Cardiac septum (tissue), 1 donor: ENCODE measurements at places on chromosomes 4 and X. TPM values are rescaled to one million over a fixed set of nuclear protein-coding genes. Genes with fewer than 3 reads are reported as not detected.

GRCh38 chr4:55866973-55867574, 13.6 kb downstream of the EXOC1 start:
- DNase-seq, result no peak

DNA sequence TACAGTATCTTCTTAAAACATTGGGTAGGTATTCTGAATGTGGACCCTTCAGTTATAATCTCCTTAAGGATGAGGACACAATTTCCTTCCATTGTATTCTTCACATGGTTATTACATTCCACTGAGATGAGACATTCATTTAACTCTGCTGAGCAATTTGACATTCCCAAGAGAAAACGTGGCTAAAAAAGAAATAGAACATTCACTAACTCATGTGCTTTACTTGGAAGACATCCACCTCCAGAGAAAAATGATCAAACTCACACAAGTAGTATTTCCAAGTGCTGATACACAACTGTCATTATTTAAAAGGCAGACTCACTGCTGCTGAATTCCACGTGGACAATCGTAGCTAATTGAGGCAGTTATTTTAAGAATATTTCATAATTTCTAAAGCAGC, 227.9 kb upstream of the ANKRD50 start:
- no peak for DNase-seq

GRCh38 chr4:120704538-120704937, 218.0 kb downstream of the PRDM5 start:
- no peak for DNase-seq

DNA sequence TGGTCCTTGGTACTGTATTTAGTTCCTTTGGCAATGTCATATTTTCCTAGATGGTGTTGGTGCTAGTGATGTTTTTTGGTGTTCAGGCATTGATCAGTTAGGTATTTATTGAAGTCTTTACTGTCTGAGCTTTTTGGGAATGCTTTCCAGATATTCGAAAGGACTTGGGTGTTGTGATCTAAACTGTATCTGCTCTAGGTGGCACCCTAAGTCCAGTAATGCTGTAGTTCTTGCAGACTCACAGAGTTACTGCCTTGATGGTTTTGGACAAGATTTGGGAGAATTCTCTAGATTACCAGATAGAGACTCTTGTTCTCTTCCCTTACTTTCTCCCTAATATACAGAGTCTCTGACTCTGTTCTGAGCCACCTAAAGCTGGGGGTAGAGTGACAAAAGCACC, 513.6 kb upstream of the PITX2 start:
- DNase-seq, result no peak

DNA sequence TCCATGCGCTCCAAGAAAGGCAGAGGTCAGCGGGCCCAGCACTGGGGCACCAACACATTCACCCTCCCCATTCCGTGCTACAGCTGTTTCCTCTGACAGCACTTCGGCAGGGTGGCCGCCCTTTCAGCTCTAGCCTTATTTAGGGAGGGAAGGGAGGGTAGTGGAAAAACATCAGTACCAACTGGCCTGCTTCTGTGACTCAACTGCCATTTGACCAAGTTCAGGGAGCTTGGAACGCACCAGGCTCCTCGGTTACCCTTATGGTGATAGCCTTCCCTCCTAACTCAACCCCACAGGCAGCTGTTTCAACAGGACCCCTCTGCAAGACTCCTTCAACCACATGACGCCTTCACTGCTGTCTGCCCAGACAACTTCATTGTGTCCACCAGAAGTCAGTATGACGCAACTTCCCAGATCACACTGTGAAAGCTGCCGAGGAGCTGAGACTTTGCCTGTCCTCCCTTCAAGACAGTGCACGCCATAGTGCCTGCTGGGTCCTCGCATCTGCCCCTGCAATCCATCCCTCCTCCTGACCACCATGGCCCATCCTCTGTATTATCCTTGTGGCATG, 132.2 kb downstream of the AFAP1 start:
- peak; percentile 76 for DNase-seq

DNA sequence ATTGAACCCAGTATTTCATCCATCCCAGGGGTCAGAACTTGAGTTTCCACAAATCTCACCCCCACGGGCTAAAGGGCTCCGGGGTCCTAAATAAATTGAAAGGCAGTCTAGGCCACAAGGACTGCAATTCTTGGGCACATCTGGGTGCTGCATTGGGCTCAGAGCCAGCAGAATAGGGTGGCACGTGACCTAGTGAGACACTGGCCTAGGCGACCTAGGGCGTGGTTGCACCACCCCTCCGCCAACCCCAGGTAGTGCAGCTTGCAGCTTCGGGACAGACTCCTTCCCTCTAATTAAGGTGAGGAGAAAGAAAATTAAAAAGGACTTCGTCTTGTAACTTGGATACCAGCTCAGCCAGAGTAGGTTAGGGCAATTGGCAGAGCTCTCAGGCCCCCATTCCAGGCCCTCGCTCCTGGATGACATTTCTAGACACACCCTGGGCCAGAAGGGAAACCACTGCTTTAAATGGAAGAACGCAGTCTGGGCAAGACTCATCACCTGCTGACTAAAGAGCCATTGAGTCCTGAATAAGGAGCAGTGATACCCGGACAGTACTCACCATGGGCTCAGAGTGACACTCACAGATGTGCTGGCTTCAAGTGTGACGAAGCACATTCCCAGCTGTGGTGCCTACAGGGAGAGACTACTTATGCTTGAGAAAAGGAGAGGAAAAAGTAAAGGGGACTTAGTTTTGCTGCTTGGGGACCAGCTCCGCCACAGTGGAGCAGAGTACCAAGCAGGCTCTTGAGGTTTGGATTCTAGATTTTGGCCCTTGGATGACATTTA, 735.4 kb downstream of the FSTL5 start:
- DNase-seq, result no peak

GRCh38 chrX:3651277-3651676, 62.2 kb downstream of the PRKX start:
- no peak for DNase-seq

DNA sequence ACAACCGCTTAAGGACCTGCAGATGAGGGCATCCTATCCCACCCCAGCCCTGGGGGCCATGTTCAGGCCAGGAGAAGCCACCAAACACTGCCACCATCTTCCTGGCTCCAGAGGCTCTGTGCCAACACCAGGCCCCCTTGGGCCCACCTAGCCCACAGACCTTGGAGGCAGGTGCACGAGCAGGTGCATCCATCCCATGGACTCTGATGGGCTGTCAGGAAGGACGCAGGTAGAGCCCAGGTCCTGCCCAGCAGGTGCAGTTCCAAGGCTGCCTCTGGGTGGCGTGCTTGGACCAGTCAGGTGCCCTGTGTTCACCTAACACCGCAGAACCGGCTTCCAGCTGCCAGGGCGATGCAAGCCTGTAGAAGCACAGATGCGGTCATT, 22.8 kb upstream of the PDE6B start:
- no peak for DNase-seq

GRCh38 chrX:3526731-3527130, 180.3 kb upstream of the MXRA5 start:
- DNase-seq, result no peak

GRCh38 chrX:7943600-7944245, 16.5 kb upstream of the PNPLA4 start:
- no peak for DNase-seq

- no peak for DNase-seq
Observed at GRCh38 chrX:133541021-133541420, 125.7 kb upstream of the GPC4 start.

GRCh38 chr4:179626687-179627086, 2184.4 kb upstream of the AGA start:
- no peak for DNase-seq

GRCh38 chr4:78634011-78634664, 82.6 kb downstream of the ANXA3 start:
- DNase-seq, result no peak

DNA sequence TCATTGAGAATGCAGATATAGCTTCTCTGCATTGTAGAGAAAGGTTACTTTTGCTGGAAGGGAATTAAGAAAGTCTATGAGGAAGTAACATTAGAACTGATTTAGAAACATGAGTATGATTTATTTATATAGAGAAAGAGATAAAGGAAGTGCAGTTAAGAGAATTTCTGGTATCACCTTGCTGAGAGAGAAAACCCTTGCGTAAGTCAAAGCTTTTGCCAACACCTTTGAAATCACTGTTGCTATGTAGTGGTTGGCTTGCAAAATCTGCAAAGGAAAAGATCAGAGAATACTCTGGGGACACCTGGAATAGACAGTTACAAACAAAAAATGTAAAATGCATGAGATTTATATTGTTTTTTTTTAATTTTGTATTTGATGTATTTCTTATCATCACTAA, 137.3 kb upstream of the RXFP1 start:
- no peak for DNase-seq

GRCh38 chr4:71275004-71275403, 63.8 kb upstream of the SLC4A4 start:
- no peak for DNase-seq

DNA sequence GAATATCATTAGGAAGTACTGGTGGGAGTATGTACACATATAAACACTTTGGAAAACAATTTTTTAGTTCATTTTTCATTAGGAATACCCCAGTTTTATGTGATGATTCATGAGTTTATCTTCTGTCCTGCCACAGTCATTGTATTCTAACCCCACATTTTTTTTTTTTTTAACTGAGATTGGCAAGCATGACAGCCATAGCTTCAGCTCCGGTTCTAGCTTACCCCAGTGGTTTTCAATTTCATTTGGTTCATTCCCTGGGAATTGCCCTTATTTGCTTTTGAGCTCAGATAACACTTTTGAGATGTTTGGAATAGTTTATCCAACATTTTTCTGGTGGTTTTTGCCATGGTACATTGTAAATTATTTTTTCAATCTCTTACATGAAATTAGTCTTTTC, 21.0 kb upstream of the FMR1 start:
- DNase-seq, result no peak

GRCh38 chr4:139278485-139278884, 1.5 kb downstream of the MGARP start:
- no peak for DNase-seq

DNA sequence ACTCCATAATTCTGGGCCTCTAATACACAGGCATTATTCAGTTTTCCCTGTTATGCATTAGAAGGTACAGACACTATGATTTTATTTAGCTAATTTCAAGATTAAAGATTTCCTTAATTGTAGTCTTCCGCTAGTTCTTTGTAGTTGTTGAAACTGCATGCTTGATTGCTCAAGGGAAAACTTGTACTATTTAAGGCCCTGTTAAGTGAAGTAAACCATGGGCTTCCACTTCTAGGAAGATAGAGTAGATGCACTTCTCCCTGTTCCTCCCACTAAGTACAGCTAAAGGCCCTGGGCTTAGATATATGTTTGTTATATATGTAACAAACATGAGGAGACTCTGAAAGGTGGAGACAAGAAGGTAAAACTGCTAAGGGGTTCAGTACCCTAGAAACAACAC, 215.8 kb upstream of the LEF1 start:
- DNase-seq, result no peak

GRCh38 chr4:129223945-129224344, 128.0 kb downstream of the C4orf33 start:
- DNase-seq, result no peak

- DNase-seq, result no peak
Observed at GRCh38 chrX:10512258-10512657, 108.1 kb downstream of the MID1 start.

- no peak for DNase-seq
Observed at GRCh38 chrX:40022421-40022820, 75.3 kb downstream of the BCOR start.

GRCh38 chr4:151325111-151325948, at the start of gene SH3D19:
TSS of gene SH3D19 (minus strand) at chr4:151325605. CDS start at chr4:151325352, 253 bp downstream.
- peak; percentile 80 for DNase-seq

GRCh38 chr4:55258152-55258865, 87.7 kb upstream of the SRD5A3 start:
- no peak for DNase-seq

GRCh38 chr4:20520901-20521300, 179.4 kb upstream of the PACRGL start:
- no peak for DNase-seq

DNA sequence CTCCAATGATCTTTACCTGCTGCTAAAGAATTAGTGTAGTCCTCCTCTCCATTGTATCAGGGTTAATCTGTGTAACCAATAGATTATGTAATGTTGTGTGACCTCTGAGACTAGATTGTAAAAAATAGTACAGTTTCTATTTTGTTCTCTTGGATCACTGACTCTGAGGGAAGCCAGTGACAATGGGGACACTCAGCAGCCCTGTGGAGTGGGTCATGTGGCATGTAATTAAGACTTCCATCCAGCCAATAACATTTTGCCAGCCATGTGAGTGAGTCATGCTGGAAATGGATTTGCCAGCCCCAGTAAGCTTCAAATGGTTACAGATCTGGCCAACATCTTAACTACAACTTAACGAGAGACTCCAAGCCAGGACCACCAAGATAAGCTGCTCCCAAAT, 332.3 kb downstream of the PTTG2 start:
- DNase-seq, result no peak

DNA sequence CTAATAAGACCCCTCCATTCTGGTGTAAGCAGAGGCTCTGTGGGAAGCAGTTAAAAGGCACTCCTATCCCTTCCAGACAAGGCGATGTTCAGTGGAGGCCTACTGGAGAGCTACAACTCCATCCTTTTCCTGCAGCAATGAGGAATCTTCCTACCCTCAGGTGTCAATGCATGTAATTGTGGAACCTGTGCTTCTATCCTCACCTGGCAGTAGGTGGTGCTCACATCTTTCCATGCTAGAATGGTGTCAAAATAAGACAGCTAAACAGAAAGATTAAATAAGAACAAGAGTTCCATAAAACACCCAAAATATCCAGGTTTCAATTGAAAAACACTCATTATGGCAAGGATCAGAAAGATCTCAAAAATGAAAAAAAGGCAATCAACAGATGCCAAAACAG, 224.6 kb downstream of the IL15 start:
- DNase-seq, result no peak

- DNase-seq, result no peak
Observed at GRCh38 chr4:6576512-6576911, 1.5 kb downstream of the MAN2B2 start.

GRCh38 chr4:66062921-66063320, 392.6 kb upstream of the EPHA5 start:
- DNase-seq, result no peak

DNA sequence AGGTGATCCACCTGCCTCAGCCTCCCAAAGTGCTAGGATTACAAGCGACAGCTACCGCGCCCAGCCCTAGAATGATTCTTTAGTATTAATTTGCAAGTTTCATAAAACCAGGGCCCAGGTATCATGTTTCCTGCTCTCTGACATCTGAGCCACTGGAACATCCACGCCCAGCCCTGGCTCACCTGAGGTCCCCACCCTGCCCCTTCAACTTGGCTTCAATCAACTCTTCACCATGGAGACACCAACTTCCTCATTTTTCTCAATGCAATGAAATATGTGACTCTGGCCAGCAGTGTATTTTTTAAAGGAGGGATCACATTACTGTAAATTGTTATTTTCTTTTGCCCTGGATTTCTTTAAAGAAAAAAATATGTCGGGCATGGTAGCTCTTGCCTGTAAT, 3.9 kb downstream of the PRSS12 start:
- DNase-seq, result no peak

GRCh38 chr4:141301216-141301615, 80.5 kb downstream of the ZNF330 start:
- DNase-seq, result no peak

Gene FGD1
- 8.0 TPM for total RNA-seq

Gene ABCG2
- 4.4 TPM for total RNA-seq

Gene C4orf50
- 0.03 TPM for total RNA-seq

Gene SSX4
- not detected for total RNA-seq

Gene BRS3
- total RNA-seq, result not detected

Gene ZAR1
- not detected for total RNA-seq

Gene REPS2
- 1.8 TPM for total RNA-seq

Gene XAGE2
- not detected for total RNA-seq

Gene LINC00632
- 191 TPM for total RNA-seq

Gene TBC1D19
- 8.9 TPM for total RNA-seq

Gene PAK3
- total RNA-seq, result 0.78 TPM

Gene DMRTC1
- total RNA-seq, result not detected

Gene SLC25A14
- total RNA-seq, result 6.0 TPM

Gene TMEM185A
- 30.2 TPM for total RNA-seq
